ENCODE measurements at places on chromosomes 6 and 20.
A peak's percentile ranks its signal among the peaks of the same experiment; 100 is the strongest.

DNA sequence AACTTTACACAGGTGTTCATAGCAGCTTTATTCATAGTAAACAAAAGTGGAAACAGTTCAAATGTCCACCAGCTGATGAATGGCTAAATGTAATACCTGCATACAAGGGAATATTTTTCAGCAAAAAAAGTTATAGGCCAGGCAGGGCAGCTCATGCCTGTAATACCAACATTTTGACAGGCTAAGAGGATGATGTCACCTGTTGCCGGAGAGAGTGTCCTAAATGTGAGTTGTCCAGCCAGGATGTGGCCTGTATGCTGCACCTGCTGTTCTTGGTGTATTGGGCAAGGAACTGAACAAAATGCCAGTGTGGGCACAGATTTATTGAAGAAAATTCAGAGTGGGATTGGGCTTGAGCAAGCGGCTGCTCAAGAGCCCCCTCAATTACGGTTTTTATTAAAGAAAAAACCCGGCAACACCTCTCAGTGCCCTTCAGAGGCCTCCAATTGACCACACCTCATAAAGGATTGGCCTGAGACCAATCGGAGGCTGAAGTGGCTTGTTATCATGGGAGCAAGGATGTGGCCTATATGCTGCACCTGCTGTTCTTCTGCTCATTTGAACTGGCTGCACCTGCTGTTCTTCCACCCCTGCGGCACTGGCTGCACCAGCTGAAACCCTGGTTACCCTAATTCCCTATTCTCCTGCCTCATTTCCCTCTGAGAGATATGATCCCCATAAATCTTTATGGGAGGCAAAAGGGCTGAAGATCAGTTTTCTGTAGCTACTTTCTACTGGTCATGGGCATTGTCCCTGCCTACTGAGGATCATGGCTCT lies 164.3 kb upstream of the PROKR2 start:
- DNase-seq = no peak

DNA sequence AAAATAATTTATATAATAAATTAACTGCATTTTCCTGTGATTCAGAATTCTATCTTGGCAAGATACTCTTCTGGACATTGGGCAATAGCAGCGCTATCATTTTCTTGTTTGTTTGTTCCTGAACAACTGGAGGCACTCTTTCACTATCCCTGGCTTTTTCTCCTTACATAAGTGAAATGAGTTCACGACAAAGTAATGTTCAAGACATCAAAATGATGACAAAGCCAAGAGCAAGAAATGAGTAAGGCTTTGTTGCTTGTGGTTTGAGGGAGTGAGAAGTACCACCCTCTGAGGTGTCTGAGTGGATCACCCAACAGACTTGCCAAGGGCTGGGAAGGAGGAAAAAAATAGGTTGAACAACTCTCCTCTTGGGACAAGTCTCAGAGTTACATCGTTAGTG lies 466.6 kb upstream of the JAG1 start:
- peak; percentile 89 for DNase-seq

- no peak for DNase-seq
Measured at GRCh38 chr6:40474937-40475336, 112.2 kb downstream of the LRFN2 start.

- DNase-seq = no peak
Measured at GRCh38 chr6:144652292-144652891, 367.3 kb downstream of the UTRN start.

DNA sequence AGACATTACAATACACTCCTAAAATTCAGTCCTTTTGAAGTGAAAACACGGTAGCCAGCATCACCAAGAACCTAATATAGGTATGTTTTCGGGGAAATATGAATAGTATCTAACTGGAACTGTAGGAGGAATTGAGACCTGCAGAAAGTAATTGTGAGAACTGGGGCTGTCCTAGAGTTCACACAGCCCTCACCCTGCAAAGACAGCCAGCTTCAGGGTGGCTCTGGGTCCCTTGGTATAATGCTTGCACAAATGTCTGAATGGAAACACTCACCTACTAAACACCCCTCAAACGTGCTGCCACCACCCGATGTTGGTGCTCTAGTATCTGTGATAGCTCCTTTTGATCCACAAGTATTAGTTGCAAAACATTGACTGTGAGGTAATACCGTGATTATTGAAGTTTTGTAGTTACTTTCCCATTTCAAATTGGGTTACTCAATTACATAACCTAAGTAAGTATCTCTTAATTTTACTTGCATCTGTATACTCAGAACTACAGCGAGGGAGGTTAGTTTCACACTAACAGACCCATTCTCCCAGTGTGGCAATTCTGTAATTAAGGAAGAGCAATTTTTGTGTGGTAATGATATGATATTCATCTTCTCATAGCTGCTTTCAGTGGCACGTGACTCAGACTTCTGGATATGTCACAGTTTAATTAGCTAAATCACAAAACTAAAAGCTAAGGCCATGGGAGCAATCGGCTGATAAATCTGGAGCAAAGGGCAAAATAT lies 129.5 kb downstream of the INSM1 start:
- DNase-seq = no peak

- DNase-seq = no peak
Measured at GRCh38 chr6:65546894-65547293, 160.1 kb downstream of the EYS start.

DNA sequence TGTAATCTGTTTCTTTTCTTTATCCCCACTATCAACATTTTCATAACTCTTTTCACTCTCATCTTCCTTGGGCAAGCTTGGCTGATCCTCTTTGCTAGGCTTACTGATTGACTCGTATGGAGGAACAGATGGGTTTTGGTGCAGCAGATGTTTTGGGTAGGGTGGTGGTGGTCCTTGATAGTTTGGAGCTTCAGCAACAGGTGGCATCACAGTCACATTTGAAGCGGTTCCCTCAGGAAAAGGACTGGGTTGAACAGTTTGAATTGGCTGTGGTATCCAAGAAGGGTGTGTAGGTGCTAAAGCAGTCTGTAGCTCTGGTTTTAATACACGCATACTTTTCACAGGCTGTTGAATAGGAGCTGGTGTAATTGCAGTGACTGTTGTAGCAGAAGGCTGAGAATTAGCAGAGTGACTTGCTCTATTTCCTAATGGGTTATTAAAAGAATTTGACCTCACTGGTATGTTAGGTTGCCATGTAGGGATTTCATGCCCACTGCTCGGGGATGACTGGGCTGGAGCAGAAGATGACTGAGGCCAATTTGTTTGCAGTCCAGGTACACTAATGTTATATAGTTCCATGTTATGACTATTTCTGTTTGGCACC lies 34.5 kb downstream of the LATS1 start:
- DNase-seq = peak; percentile 21

DNA sequence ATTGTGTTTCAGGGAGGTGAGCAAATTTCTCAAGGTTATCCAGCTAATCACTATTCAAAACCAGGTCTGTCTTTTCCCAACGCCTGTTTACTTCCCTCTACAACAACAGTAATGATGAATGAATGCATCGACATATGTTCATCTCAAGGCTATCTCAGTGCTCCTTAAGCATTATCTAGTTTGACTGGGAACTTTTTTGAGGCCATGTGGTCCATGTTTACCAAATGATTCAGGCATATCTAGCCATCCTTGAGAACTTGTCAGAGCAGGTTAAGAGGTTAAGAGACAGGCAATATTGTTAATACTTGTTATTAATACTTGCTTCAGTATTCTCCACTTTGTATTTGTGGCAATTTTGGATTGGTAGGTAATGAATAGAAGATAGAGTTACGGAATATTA lies 1038.4 kb upstream of the FLRT3 start:
- DNase-seq = no peak

GRCh38 chr6:41818271-41819054 lies 31.0 kb downstream of the TOMM6 start:
- DNase-seq = no peak

DNA sequence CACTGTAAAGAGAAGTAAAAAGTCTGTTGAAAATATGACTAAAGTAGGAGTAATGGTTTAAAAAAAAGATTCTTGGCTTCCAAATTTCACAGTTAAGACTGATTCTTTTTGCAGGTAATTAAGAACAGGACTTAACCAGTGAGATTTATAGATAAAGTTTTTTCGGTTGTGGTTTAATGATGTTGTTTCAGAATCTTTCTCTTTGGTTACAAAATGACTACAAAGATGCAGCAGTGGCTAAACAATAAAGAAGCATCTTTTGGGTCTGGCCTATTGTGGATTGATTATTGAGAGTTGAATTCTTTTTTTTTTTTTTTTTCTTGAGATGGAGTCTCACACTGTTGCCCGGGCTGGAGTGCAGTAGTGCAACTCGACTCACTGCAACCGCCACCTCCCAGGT lies 109.7 kb downstream of the AKAP7 start:
- no peak for DNase-seq

- peak; percentile 38 for DNase-seq
Measured at GRCh38 chr20:10604865-10605440, 68.8 kb downstream of the JAG1 start.

GRCh38 chr20:53668992-53669391 lies 75.4 kb upstream of the ZNF217 start:
- no peak for DNase-seq

GRCh38 chr6:67102743-67103142 lies 1395.7 kb upstream of the EYS start:
- DNase-seq = no peak

GRCh38 chr6:67287566-67287965 lies 1347.5 kb upstream of the ADGRB3 start:
- no peak for DNase-seq

GRCh38 chr6:147900247-147900830 lies 391.8 kb downstream of the SAMD5 start:
- DNase-seq = no peak

DNA sequence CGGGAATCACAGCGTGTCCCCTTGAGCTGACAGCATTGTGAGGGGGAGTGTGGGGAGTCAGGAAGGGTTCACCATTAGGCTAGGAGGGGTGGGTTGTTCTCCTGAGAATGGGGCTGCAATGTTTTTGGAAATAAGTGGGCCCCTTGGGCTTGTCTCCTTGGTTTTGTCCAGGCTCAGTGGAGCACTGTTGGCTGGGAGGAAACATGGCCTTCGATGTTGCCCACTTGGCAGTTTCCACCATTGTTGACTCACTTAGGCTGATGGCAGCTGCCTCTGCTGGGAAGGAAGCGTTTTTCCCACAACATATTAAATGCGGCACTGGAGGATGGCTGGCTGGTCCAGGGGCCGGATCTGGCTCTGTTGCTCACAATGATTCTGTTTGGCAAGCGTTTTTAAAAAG lies 512.1 kb downstream of the QKI start:
- peak; percentile 57 for DNase-seq

- no peak for DNase-seq
Measured at GRCh38 chr6:11929241-11929835, 82.8 kb upstream of the HIVEP1 start.

- DNase-seq = peak; percentile 29
Measured at GRCh38 chr6:153074761-153075160, 56.3 kb downstream of the RGS17 start.

DNA sequence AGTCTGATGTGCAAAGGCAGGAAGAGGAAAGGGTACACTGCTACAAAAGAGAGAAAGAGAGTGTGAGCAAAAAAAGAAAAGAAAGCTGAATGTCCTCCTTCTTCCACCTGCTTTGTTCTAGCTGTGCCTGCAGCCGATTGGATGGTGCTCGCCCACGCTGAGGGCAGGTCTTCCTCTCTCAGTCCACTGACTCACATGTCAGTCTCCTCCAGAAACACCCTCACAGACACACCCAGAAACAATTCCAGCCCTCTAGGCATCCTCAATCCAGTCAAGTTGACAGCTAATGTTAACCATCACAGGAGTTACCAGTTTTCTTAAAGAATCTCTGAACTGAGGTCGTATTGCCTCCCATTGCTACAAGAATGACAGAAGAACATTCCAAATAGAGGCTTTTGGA lies 411.9 kb upstream of the SASH1 start:
- no peak for DNase-seq

DNA sequence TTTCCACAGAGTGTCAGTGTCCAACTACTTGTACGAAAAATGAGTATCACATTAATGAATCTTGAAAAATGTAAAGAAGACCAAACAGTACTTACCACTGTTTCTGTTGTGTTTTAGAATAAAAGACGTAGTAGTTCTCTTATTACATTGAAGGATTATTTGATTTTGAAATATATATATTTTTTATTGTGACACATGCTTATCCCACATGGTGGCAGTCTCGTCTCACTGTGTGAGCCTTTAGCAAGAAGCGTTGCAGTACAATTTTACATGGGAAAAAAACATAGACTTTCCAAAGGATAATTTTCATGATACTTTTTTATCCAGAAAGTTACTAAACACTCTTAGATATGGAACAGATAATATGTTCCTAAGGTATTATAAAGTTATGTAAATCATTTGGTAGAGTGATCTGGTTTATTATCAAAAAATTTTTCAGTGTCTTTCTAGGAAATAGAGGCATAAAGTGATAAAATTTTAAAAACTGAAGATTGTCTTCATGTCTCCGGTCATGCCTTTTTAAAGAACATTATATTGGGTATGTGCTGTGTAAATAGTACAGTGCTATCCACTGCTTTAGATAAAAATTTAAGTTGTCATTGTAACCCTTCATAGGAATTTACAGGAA lies 117.5 kb upstream of the SAMD5 start:
- peak; percentile 12 for DNase-seq

GRCh38 chr6:126054258-126054702 lies 67.9 kb downstream of the TRMT11 start:
- DNase-seq = peak; percentile 23

GRCh38 chr20:61516346-61517208 lies 264.5 kb downstream of the CDH4 start:
- peak; percentile 44 for DNase-seq

DNA sequence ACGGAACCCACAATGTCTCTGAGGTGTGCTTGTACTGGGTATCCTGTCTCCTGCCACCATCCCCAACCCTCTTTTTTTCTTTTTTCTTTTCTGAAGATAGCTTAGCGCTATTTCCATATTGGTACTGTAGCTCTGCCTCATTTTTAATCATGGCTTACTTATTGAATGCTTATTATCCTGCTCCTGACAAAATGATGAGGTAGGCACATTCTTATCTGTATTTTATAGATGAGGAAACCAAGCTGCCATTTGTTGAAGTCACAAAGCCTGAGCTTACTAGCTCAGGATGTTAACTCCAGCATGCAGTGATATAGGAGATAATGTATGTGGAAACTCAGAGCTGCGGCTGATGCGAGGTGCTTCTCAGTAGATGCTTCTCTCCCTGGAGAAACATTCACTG lies 61.4 kb upstream of the GPR6 start:
- DNase-seq = no peak

DNA sequence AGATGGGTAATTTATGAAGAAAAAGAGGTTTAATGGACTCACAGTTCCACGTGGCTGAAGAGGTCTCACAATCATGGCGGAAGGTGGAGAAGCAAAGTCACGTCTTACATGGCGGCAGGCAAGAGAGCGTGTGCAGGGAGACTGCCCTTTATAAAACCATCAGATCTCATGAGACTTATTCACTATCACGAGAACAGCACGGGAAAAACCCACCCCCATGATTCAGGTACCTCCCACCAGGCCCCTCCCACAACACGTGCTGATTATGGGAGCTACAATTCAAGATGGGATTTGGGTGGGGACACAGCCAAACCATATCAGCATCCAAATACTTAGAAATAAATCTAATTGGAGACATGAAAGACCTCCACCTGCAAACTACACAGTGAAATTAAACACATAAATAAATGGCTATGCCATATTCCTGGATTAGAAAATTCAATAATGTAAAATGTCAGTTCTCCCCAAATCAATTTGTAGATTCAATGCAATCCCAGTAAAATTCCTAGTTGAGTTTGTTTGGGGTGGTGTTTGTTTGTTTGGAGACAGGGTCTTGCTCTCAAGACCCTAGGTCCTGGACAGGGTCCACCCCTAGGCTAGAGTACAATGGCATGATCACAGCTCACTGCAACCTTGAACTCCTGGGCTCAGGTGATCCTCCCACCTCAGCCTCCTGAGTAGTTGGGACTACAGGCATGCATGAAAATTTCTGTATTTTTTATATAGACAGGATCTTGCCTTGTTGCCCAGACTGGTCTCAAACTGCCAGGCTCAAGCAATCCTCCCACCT lies 101.6 kb downstream of the TAF4 start:
- DNase-seq = no peak
